ENCODE measurements at places on chromosomes 2 and 18. TPM values are rescaled to one million over a fixed set of nuclear protein-coding genes. Genes with fewer than 3 reads are reported as not detected.

The ZNF638 gene
- total RNA-seq, result 163 TPM

The CCBE1 gene
- total RNA-seq, result 0.14 TPM

The GLI2 gene
- total RNA-seq, result not detected

The CFC1 gene
- not detected for total RNA-seq

The STK36 gene
- 11.5 TPM for total RNA-seq

The CDH2 gene
- total RNA-seq, result 1.8 TPM

The MGAT5 gene
- 168 TPM for total RNA-seq

The DLX1 gene
- total RNA-seq, result not detected

The CD226 gene
- 1.0 TPM for total RNA-seq

The PTPRM gene
- total RNA-seq, result 104 TPM

The KCNE4 gene
- 1.2 TPM for total RNA-seq

The SERPINB4 gene
- not detected for total RNA-seq

The UCN gene
- total RNA-seq, result 0.37 TPM

The SCN9A gene
- 0.56 TPM for total RNA-seq

The ATP8B1 gene
- total RNA-seq, result 72.5 TPM

The C2orf81 gene
- 0.17 TPM for total RNA-seq

The RTP5 gene
- not detected for total RNA-seq

The CPO gene
- total RNA-seq, result not detected

The PROKR1 gene
- total RNA-seq, result not detected

All from dermis blood vessel endothelial cell (primary cell).